Vagina (tissue), 2 donors: ENCODE measurements at places on chromosomes 5 and 9. TPM values are rescaled to one million over a fixed set of nuclear protein-coding genes. Genes with fewer than 3 reads are reported as not detected.

The IRGM gene
- total RNA-seq, result 0.98 TPM

The CCNO gene
- total RNA-seq, result not detected

DNA sequence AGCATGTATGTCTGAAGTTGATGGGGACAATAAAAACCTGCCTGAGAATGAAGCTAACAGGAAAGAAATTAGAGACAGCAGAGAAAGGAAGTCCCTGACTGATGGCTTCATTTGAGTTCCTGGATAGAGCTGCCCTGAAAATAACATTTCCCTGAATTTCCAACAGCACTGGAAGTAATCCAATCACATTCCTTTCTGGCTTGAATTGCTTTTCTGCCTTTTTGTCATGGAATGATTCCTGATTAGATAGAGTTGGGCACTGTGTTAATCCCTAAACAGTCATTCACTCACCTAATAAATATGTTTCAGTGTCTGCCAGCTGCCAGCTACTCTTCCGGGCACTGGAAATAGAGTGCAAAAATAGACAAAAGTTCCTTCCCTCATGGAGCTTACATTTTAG is 30.0 kb upstream of the SH3RF2 start:
- no peak for DNase-seq

DNA sequence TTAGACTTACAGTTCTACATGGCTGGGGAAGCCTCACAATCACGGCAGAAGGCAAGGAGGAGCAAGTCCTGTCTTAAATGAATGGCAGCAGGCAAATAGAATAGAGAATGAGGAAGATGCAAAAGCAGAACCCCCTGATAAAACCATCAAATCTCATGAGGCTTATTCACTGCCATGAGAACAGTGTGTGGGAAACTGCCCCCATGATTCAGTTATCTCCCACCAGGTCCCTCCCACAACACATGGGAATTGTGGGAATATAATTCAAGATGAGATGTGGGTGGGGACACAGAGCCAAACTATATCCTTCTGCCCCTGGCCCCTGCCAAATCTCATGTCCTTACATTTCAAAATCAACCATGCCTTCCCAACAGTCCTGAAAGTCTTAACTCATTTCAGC is 367.1 kb downstream of the MED10 start:
- DNase-seq, result no peak
